Osteoblast (primary cell): ENCODE measurements at places on chromosomes 13 and 19. TPM values are rescaled to one million over a fixed set of nuclear protein-coding genes. Genes with fewer than 3 reads are reported as not detected.

Gene CEACAM7
- total RNA-seq = not detected in 2 replicates

Gene LIM2
- total RNA-seq = not detected in 2 replicates

DNA sequence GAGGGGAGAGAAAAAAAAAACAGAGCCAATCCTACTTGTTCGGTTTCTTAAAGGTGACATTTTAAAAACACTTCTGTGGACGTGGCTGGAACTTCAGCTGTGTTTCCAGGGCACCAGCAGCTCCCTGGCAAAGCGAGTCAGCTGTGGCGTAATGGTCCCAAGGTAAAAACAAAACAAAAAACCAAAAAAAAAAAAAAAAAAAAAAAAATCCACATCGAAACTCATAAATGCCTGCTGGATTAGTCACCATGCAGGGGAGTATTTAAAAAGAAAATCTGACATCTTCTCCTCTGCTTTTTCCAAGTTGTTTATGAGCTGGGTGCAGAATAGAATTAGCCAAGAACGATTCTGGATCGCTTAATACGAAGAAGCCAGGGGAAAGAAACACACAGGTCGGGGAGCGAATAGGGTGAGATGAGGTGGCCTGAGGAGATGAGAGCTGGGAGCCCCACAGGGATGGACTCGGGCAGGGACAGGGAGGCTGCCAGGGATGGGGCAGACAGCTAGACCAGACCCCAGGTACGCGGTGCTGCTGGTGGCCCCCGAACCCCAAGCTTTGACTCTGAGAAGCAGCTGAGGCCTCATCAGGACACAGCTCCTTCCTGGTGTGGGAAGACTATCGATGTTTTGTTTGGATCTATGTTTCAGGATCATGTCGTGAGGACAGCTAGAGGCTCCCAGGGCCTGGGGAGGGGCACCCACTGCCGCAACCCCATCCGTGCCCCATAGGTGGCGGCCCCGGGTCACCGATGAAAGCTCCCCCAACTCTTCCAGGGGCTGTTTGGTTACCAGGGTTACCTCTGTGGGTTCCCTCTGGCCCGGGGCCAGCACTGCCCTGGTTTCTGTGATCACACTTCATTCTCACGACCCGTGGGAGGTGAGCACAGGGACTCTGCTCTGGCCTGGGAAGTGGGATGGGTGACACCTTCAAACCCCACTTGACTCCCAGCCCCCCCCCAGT is 3.1 kb upstream of the CTXN1 start:
- no peaks in the 10 kb centered on the region for H3K27me3 ChIP-seq
- H3K4me3 ChIP-seq = peak overlapping the region; percentile 40
- peaks cover 25% of the 10 kb centered on the region for H3K4me1 ChIP-seq
- H3K36me3 ChIP-seq = peaks cover 32% of the 10 kb centered on the region
- H3K27ac ChIP-seq = peak overlapping the region; percentile 92

Gene ZFP36
- total RNA-seq = 6.2 and 6.5 TPM in 2 replicates

Gene PRSS57
- total RNA-seq = not detected in 2 replicates

Gene TNFSF11
- total RNA-seq = 0.72 and 0.88 TPM in 2 replicates
